ENCODE measurements at places on chromosomes 12 and 14.

DNA sequence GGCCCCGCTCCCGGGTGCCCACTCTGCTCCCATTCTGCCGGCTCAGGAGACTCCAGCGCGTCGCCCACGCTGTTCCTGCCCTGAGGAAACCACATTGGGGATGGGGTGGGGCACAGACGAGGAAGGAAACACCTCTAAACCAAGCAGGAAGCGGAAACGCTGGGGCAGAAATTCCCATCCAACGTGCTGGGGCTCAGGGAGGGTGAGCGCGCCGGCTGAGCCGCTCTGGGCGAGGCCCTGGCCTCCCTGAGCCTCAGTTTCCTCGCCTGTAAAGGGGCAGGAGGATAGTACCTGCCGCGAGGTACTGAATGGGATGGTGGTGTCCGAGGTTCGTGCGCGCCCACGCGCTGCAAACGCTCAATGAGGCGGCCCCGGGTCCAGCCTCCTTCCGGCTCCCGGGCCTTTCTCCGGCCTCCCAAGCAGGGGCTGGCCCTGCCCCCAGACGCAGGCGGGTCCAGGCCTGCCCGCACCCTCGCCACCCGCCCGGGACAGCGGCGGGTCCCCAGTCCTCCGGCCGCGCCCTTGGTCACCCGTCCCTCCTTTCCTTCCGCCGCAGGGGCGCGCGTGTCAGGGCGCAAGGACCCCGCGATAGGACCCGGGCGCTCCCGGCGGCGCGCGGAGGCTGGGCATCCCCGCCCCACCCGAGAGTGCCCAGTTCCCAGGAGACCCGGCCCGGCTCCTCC lies 673 bp downstream of the BEGAIN start:
- no peak for DNase-seq

DNA sequence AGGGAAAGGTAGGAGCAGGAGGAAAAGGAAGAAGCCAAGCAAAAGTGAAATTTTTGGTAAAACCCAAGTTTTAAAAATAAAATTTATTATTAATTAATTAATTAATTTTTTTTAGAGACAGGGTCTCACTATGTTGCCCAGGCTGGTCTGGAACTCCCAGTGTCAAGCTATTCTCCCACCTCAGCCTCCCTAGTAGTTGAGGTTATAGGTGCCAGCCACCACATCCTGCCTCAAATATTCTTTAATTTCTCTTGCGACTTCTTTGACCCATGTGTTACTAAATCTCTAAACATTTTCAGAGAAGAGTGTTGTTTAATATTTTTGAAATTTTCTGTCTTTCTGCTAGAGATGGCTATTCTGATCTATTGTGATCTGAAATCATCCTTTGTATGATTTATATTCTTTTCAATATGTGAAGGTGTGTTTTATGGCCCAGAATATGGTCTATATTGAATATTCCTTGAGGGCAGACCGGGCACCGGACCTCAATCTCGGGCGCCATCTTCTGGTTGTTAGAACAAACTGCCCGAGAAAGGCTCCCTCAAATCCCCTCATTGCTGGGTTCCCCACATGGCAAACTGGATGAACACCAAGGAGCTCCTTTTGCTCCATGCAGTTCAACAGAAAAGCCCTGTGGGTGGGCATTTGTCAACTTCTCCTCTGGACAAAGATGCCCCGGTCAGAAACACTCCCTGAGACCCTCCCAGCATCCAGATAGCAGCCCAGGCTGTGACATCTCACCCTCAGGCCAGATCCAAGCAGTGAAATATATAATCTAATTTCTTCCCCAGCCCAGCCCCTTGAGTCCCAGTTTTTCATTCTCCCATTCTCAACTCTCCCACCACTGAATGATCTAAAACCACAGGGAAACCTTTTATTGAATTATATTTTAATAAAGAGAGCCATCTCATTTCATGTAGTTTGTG lies 110.5 kb downstream of the ASCL4 start:
- DNase-seq, result peak; percentile 83

- DNase-seq, result peak; percentile 65
Measured at GRCh38 chr12:43692064-43692463, 66.5 kb downstream of the PUS7L start.

- DNase-seq, result no peak
Measured at GRCh38 chr14:89377544-89377943, 39.5 kb downstream of the FOXN3 start.

DNA sequence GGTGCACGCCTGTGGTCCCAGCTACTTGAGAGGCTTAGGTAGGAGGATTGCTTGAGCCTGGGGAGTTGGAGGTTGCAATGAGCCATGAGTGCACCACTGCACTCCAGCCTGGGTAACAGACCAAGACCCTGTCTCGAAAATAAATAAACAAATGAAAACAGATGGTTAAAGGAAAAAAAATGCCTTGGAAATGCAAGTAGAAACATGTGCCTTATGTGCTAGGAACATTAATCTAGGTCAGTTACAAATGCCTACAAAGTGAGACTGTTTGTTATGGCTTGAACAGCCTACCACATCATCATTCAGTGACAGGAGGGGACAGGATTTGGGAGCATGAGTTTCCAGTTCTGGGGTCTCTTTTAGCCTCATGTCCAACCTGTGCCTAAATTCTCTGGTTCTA lies 52.4 kb upstream of the BCAT1 start:
- no peak for DNase-seq

DNA sequence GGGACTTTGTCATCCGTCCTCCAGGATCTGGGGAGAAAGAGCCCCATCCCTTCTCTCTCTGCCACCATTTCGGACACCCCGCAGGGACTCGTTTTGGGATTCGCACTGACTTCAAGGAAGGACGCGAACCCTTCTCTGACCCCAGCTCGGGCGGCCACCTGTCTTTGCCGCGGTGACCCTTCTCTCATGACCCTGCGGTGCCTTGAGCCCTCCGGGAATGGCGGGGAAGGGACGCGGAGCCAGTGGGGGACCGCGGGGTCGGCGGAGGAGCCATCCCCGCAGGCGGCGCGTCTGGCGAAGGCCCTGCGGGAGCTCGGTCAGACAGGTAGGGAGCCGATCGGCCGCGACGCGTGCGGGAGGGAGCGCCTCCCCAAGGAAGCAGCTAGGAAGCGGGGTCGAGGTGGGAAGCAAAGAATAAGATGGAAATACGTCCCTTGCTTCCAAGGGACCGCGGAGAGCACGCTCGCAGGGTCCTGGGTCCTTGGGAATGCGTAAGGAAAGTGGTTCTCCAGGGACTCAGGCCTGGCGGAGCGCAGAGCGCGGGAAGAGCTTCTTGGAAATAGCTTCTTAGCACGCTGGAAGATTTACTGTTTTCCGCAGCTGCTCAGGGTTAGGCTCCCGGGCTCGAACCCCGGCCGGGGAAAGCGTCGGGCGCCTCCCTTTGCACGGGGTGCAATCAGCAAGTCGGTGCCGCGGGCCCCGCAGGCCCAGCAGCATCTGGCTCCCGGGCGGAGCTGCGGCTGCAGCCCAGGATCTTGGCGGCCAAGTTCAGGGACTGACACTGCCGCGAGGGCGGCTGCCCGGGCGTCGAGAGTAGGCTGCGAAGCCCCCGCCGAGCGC lies 457 bp downstream of the SOCS2 start:
- DNase-seq, result no peak

GRCh38 chr12:113186033-113186365 lies 478 bp downstream of the RITA1 start:
- peak; percentile 31 for DNase-seq

DNA sequence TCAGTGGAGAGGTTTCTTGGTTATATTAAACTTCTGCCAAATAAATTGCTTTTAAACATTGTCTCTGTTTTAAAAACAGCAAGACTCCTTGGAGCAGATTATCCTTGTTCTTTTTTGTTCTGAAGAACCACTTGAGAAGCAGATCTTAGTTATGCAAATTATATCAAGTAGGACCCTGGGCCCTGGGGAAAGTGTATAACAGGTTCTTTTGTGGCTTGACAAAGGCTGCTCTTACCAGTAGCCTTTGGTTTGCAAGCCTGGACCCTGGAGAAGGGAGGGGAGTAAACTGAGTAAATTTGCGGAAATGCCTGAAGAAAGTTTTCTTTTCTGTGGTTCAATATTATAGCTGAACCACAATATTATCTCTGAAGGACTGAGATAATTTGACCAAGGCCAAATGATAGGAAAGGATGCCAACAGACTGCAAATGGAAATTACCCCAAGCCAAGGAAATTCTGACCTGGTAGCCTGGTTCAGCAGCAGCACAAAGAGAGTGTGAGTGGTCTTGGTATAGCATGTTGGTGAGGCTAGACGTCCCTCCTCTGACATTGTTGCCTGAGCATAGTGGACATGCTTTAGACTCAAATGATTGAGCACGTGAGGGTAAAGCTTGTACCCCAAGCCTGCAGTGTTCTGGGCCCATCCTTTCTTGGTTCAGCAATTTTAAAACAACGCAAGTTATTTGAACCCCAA lies 30.4 kb upstream of the SIX1 start:
- DNase-seq, result no peak

- no peak for DNase-seq
Measured at GRCh38 chr14:95043732-95044462, 113.4 kb downstream of the DICER1 start.
